Astrocyte (in vitro differentiated cells and primary cell): ENCODE measurements at places on chromosomes 7 and 10.

DNA sequence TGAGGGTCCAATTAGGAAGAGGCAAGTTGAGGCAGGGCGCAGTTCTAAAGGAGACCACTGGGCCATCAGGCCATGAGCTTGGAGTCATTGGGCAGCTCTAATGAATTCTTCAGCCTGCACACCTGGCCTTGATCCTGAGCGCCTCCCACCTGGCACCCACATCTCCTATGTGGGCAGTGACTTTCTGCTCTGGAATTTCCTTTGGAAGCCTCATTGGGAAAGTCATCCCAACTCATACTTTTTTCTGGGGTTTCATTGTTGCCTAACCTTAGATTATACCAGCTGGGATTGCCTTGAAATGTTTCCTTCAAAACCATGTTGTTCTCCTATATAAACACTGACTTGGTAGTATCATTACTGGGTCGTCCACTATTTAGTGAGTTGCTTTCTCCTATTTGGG, 54.1 kb downstream of the PLPP4 start:
- peak; percentile 92 for DNase-seq

GRCh38 chr7:94344826-94345225, 49.9 kb upstream of the COL1A2 start:
- DNase-seq, result peak; percentile 66

- DNase-seq, result no peak
Observed at GRCh38 chr7:132652507-132652906, 76.2 kb upstream of the PLXNA4 start.

DNA sequence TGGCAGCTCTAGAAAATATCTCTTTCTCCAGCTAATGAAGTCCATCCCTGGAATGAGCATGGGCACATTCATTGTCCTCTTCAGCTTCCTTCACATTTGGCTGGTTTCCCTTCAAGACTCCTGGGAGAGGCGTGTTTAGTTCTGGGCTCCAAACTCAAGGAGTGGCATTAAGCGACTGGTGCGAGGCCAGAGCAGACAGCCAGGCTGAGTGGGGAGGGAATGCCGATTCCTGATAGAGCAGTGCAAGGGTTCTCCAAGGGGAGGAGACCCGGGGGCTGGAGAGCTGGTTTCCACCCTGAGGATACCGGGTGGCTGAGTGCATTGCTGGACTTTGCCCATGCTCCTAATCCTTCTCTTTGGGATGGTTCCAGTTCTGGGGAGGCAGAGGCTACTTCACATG, 372.1 kb downstream of the RPS24 start:
- DNase-seq, result no peak

DNA sequence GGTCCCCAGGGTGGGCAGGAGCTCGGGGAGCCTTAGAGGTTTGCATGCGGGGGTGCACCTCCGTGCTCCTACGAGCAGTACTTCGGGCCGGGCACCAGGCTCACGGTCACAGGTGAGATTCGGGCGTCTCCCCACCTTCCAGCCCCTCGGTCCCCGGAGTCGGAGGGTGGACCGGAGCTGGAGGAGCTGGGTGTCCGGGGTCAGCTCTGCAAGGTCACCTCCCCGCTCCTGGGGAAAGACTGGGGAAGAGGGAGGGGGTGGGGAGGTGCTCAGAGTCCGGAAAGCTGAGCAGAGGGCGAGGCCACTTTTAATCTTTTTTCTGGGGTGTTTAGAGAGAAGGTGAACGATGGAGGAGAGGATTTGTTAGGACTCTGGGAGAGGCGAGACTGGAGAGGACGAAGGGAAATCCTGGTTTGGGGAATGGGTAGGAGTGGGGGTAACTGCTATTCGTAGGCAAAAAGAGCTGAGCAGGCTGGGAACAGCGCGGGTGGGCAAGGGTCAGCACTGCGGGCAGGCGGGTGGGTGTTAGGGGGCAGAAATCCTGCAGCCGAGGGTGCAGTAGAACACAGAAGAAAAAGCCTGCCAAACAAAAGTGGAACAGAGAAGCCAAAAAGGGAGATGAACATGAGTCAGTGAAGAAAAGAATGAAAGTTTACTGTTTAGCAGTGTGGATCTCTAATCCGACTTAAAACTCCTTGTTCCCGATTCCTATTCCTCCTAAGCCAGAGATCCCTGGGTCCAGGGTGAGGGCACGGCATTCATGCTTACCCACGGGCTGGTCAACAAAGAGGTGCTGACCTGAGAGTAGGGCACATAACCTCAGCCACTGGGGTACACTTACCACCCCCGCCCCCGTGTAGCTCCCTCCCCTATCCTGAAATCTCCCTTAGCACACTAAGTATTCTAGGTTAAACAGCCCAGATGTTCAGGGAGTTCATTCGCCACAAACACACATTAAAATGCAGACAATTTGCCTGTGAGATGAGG, 26.9 kb downstream of the PRSS2 start:
- DNase-seq, result no peak

- DNase-seq, result peak; percentile 40
Observed at GRCh38 chr7:155291045-155291530, 6.6 kb upstream of the INSIG1 start.

- DNase-seq, result no peak
Observed at GRCh38 chr7:108492742-108493141, 33.2 kb downstream of the PNPLA8 start.
